Type B pancreatic cell (in vitro differentiated cells): ENCODE measurements at places on chromosomes 1 and 21.

DNA sequence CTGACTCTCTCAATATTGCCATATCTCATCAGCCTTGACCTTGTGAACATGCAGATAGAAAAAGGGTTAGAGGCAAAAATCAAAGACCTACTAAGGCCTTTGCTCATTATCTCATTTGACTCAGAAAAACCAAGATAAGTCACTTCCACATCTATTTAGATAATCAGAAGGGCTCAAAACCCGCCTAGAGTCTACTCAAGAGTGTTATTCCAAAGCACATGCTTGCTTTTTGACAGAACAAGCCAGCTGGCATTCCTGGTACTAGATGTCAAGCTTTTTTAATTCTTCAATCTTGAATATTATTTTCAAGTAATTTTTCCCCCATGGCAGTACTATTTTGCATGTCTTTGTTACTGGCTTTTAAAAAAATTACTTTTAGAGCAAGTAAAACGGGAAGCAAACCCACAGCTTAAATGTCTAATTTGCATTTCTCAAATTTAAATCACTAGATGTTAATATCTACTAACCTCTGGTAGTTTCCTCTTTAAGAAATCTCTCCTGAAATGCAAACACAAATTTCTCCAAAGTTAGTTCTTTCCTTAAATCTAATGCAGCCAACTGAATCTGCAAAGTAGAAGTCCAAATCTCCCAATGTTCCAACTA is 51.5 kb downstream of the APP start:
- DNase-seq: no peak

- no peak for DNase-seq
These were observed 25.1 kb upstream of the PDC start for GRCh38 chr1:186486061-186486460.

DNA sequence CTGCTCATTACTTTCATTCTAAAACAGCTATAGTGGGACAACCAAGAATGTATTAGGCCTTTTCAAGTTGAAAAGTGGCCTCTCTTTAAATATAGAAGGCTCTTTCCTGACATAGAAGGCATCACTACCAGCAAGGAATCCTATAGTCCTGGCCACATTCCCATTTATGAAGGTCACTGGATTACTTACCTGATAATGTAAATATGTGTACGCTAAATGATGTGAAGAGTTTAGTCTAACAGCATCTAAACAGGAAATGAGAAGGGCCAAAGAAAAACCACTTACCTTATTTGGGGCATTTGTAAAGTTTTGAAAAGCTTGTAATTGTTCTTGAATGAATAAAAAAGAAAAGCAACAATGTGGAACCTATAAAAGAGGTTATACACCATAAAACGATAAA is 24.7 kb downstream of the PRKACB start:
- no peak for DNase-seq

- DNase-seq: no peak
These were observed 2.1 kb downstream of the RORC start for GRCh38 chr1:151829352-151830046.

GRCh38 chr1:198056255-198056654 is 100.5 kb upstream of the NEK7 start:
- no peak for DNase-seq

- DNase-seq: no peak
These were observed 101.2 kb downstream of the INTS7 start for GRCh38 chr1:211933946-211934714.

DNA sequence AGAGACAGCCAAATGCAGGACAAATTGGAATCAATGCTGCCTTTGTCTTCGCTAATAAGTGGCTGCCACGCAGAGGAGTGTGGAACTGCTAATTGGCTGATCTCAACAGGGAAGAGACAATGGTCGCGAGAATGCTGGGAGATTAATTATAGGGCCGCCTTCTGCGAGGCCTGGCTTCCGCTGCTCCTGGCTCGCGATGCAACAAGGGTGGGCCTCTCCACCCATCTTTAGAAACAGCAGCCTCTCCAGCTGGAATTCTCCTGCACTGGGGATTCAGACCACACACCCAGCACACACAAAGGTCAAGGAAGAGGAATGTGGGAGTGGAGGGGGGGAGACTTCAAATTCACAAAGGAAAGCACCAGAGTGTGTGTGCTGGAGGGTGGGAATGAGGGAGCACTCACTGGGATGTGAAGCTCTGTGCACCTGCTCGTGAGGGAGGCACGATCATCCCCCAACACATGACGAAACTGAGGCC is 200.7 kb upstream of the GRIK3 start:
- DNase-seq: no peak

GRCh38 chr1:92487078-92487605 is 417 bp upstream of the GFI1 start:
- no peak for DNase-seq

DNA sequence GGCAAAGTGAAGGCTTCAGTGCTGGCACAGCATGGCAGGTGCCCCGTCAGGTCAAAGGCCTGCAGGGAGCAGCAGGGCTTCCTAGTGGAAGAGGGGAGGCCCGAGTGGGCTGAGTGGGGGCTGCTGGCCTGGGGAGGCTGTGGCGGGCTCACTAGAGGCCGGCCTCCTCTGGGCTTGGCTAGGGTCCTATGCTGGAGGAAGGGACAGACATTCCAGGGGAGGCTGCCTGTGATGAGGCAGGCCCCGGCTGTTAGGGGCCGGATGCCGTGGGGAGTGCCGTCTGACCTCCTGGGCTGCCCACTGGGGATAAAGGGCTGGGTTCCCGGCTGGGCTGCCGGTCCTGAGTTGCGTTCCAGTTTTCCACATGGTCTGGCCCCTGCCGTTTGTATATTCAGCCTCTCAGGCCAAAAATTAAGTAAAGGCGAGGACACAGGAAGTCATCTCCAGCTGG is 21.1 kb downstream of the PRXL2B start:
- no peak for DNase-seq

GRCh38 chr1:184078564-184079249 is 27.2 kb downstream of the TSEN15 start:
- no peak for DNase-seq

DNA sequence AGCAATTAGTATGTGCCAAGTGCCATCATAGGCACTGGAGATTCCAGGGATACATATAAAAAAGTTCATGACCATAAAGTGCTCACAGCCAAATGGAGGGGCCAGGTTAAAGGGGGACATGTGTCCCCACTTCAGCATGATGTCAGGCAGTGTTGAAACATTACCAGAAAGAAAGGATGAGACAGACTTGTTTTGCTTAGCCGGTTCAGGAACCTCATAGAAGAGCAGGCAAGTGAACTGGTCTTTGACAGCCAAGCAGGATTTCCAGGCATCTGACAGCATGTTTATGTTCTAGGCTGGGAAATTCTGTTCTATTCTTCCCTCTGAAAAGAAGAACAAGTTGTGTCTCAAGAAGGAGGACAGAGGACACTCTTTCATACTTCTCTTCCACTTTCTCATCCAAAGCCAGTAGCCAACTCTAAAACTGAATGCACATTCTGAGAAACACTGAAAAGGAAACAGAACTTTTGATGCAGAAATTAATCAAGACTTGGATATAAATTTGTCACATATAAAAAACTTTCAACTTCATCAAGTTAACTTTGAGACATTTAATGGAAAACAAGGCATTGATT is 39.7 kb downstream of the GLUL start:
- no peak for DNase-seq

DNA sequence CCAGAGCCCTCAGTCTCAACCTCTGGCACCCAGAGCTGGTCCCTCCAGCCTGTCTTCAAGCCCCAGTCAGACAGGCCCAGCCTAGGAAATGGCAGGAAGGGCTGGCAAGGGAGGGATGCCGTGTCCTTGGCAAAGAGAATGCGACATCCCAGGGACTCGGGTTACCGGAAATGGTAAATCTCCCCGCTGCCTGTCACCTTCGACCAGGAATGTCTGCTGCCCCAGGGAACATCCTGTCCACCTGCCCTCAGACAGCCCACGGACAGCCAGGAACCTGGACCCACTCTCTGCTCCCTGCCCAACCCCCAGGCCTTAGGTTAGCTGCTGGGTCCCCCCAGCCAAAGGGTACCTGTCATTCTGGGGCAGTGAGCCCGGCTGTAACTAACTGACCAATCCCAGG is 23.9 kb downstream of the HSPG2 start:
- no peak for DNase-seq

GRCh38 chr1:196317535-196318522 is 290.4 kb downstream of the KCNT2 start:
- no peak for DNase-seq

DNA sequence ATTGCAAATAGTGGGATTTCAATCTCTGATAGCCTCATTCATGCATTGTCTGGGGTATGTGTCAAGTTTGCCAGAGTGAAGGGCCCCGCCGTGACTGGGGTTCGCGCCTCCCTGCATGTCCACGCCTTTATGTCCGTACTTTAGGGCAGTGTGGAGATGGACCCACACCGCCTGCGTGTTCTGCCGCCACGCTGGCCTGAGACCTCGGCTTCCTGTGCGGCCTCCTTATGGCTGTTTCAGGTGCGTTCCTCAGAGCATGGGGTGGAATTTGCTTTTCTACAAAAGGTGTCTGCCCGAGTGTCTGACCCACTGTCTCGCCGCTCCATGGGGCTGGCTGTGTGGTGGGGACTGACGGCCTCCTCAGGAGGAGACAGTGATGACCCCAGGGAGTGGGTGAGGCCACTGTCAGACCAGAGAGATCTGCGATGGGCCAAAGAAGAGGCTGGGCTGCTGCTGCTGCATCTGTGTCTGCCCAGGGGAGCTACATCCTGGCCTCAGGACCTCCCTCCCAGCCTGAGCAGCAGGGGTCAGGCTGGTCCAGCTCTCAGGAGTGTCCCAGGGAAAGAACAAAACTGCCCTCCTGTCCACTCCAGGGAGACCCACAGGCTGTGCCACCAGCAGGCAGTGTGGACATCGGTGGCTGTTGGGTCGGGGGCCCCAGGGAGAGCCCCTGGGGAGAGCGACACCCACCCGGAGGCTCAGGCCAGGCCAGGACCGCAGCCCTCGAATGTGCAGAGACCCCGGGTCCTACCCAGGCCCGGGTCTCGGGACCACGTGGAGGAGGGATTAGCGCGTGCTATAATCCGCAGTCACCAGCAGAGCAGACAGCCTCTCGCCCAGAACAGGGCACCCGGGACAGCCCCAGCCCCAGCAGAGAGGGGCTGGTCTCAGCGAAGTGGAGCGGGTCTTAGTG is 9.8 kb upstream of the SLC19A1 start:
- DNase-seq: no peak

DNA sequence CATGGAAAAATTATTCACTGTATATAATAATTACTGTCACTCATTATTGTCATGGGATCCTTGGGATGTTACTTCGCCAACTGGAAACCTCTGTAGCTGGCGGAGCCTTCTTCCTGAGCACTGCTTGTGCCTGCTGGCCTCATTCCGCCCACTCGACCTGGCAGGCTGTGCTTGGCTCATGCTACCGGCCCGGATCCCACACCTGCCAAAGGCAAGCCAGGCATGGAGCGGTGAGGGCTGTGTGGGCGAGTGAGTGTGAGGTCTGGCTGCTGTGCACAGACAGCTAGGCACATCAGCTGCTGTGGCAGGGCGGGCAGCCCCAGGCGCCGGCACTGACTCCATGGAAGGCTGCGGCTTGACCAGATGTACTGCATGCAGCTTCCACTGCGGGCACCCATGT is 78.4 kb downstream of the DISP1 start:
- DNase-seq: no peak

DNA sequence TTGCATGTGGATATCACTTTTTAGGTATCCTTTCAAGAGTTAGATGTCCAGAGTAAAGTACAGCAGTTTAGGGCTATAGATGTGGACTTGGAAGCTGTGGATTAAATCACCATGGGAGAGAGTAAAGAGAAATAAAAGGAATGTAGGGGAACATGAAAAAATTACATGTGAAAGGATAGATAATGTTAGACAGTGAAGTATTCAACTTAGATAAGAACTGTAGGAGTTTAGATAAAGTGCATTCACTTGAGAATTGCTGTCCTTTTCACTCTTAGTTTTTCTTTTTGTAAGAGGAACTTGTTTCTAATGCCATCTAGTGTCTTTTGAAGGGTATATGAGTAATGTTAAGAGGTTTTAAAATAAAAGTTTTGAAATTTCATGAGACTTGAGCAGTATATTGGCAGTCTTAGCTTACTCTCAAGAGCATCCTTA is 40.1 kb downstream of the MAST2 start:
- no peak for DNase-seq

DNA sequence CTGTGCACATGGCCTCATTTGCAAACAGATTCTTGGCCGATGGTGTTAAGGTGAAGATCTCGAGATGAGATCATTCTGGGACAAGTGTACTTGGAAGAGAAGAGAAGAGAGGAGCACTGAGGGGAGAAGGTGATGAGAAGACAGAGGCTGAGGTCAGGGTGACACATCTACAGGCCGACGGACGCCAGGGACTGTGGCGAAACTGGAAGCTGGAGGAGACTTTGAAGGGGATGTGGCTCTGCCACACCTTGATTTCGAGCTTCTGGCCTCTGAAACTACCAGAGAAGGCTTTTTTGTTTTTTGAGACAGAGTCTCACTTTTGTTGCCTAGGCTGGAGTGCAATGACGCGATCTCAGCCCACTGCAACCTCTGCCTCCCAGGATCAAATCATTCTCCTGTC is 137.5 kb upstream of the TMEM51 start:
- DNase-seq: no peak

- DNase-seq: no peak
These were observed 40.0 kb downstream of the LHX8 start for GRCh38 chr1:75174031-75174760.

GRCh38 chr1:19619697-19620384 is 24.3 kb upstream of the NBL1 start:
- no peak for DNase-seq

- no peak for DNase-seq
These were observed 355.6 kb downstream of the PTBP2 start for GRCh38 chr1:97077221-97077620.

DNA sequence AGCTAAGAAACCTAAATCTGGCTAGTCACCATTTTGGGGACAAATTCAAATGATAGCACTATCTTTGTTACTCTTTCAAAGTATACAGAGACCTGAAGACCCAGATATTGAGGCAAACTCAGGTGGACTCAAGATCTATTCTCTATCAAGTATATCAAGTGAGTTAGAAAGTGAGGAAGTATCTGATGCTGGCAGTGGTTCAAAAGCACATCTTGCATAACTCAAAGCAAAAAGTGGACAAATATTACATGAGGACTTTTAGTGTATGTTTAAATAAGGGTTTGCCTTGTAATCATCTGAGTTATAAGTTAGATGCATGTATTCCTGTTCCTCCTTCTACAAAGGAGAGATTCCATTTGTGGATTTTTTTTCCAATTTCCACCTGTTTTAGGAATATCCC is 338.4 kb downstream of the DISC1 start:
- DNase-seq: no peak

- no peak for DNase-seq
These were observed 184.3 kb downstream of the NCAM2 start for GRCh38 chr21:21182401-21183010.

DNA sequence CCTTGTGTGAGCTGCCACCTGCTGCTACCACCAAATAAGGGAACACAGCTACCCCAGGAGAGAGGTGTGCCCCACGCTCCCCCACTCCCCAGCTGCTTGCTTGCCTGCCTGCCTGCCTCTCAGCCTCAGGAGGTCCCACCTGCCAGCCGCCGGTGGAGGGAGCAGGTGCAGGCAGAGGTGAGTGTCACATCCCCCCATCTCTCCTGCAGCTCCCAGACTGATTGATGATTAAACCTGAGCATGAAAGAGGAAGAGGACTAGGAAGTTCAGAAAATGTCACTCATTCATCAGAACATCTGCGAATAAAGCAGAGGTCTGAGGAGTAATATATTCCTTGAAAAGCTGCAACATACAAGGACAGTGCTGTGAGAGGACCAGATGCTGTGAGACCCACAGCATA is 58.6 kb upstream of the HIVEP3 start:
- no peak for DNase-seq
